ENCODE measurements at places on chromosomes 11 and 22. TPM values are rescaled to one million over a fixed set of nuclear protein-coding genes. Genes with fewer than 3 reads are reported as not detected.

DUSP18 gene
- 3.8 TPM for total RNA-seq

SLCO2B1 gene
- 6.3 TPM for total RNA-seq

SYT13 gene
- total RNA-seq, result 8.9 TPM

RBMXL2 gene
- not detected for total RNA-seq

ADM2 gene
- total RNA-seq, result 0.51 TPM

OR51I1 gene
- total RNA-seq, result not detected

CASP4 gene
- total RNA-seq, result 5.0 TPM

MS4A15 gene
- total RNA-seq, result not detected

OR10D3 gene
- not detected for total RNA-seq

HMGXB4 gene
- total RNA-seq, result 13.0 TPM

FAM227A gene
- 1.1 TPM for total RNA-seq

CDCA5 gene
- total RNA-seq, result 75.2 TPM

RNF169 gene
- total RNA-seq, result 6.8 TPM

PLEKHB1 gene
- 0.54 TPM for total RNA-seq

RASSF10 gene
- total RNA-seq, result 10.7 TPM

RASD2 gene
- 1.3 TPM for total RNA-seq

MYOD1 gene
- not detected for total RNA-seq

GSTT2B gene
- 0.54 TPM for total RNA-seq

COMMD9 gene
- total RNA-seq, result 57.4 TPM

DUSP8 gene
- 1.9 TPM for total RNA-seq

OR6T1 gene
- not detected for total RNA-seq

KCTD14 gene
- total RNA-seq, result 1.6 TPM

ZFTA gene
- total RNA-seq, result 6.3 TPM

CASP5 gene
- total RNA-seq, result not detected

CHEK1 gene
- total RNA-seq, result 34.4 TPM

C11orf91 gene
- total RNA-seq, result 1.0 TPM

CCDC116 gene
- total RNA-seq, result not detected

CDC45 gene
- 23.5 TPM for total RNA-seq

FAT3 gene
- total RNA-seq, result 0.72 TPM

LSP1 gene
- total RNA-seq, result 1.8 TPM

BARX2 gene
- not detected for total RNA-seq

DLG2 gene
- 0.20 TPM for total RNA-seq

OR4D5 gene
- not detected for total RNA-seq

GLB1L3 gene
- total RNA-seq, result not detected

RCOR2 gene
- total RNA-seq, result 1.3 TPM

TKFC gene
- 74.5 TPM for total RNA-seq

GAL gene
- total RNA-seq, result 17.5 TPM

PHOX2A gene
- not detected for total RNA-seq

LMO1 gene
- total RNA-seq, result 2.9 TPM

NPAS4 gene
- not detected for total RNA-seq

VSIG2 gene
- total RNA-seq, result 0.08 TPM

RIBC2 gene
- 2.5 TPM for total RNA-seq

Measured in A549 treated with DMSO at 1 μM for 4 hours (cell line).